Stimulated activated CD4-positive, alpha-beta T cell treated with anti-CD3 and anti-CD28 coated beads, TNF-alpha, amount 100 ng/mL, for 48 hours (primary cell): ENCODE measurements at places on chromosomes 3 and 15.

DNA sequence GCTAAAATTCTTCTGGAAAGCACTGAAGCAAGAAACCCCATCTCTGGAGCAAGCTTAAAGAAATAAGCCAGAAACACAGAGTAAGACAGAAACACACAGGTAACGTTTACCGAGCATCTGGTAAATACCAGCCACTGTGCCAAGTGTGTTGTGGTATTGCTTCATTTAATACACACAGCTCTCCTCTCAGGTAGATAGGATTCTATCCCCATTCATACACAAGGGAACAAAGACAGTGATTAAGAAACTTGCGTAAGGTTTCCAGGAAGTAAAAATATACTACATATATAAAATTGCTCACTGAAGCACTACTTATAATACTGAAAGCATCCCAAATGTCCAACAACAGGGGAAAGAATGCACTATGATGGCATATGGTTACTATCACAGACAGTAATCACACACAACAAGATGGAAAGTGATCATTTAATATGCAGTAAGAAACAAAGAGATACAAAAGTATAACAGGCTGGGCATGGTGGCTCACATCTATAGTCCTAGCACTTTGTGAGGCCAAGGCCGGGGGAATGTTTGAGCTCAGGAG lies 27.5 kb downstream of the TAMM41 start:
- DNase-seq = no peak

DNA sequence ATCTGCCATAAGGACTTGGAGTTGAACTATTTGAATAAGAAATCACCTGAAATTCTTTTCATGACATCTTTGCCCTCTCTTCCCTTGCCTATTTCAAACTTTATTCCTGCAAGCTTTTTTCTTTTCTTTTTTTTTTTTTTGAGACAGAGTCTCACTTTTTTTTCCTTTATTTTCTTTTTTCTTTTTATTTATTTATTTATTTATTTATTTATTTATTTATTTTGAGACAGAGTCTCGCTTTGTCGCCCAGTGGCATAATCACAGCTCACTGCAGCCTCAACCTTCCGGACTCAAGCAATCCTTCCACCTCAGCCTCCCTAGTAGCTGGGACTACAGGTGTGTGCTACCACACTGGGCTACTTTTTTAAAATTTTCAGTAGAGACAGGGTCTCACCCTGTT lies 369.3 kb upstream of the ATP11B start:
- DNase-seq = no peak

DNA sequence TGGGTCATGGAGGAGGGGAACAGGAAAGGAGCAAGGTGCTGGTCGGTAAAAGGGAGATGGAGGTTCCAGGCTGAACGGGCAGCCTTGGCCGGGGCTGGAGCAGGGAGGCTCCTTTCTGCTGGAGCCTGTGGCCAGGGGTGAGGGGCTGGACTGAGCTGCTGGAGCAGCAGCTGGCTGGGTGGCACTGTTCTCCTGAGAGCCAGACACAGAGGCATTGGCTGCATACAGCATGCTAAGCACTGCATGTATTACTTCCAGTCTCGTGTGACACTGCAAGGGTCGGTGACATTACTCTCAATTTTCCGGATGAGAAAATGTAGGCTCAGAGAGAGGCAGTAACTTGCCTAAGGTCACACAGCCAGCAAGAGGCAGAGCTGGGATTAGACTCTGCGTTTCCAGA lies 42.3 kb downstream of the RGMA start:
- no peak for DNase-seq

DNA sequence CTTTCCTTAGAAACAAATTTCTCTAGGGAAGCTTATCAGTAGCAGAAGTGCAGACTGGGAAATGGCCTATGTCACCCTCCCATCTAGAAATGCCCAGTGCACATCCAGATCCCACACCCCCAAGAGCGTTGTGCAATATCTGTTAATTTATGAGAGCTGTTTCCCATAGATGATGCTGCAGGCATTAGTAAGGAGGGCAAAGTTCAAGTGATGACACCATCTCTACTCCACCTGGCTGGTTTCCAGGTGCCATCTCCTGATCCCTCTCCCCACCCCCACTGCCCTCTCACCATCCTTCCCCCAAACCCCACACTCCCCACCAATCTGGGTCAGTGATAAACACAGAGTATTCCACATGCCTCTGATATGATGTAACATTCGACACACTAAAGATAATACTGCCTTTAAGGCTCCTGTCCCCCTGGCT lies 39.4 kb downstream of the AGTR1 start:
- no peak for DNase-seq

DNA sequence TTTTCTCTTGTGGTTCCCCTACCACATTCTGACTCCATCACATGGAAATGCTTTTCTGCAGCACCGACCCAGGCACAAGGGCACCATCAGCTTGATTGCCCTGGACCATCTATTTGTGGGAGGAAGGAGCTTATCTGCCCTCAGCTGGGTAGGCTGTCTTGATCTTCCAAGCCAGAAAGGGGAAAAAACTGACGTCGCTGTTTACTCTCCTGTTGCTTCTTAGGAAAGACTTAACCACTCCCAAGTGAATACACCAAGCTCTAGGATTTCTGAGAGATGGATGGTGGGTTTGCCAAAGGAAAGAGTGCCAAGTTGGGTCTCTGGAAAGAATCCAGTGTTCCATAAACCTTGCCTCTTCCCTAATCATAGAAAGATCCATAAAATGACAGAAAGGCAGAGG lies 4.0 kb downstream of the TNFAIP8L3 start:
- no peak for DNase-seq

DNA sequence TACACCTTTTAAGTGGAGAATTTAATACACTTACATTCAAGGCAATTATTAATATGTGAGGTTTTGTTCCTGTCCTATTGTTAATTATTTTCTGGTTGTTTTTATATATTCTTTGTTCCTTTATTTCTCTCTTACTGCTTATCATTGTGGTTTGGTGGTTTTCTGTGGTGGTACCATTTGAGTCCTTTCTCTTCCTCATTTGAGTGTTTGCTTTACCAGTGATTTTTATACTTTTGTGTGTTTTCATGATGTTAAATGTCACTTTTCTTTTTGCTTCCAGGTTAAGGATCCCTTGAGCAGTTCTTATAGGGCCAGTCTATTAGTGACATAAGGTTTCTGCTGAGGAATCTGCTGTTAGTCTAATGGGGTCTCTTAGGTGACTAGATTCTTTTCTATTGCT lies 116.5 kb downstream of the LRRK1 start:
- no peak for DNase-seq

DNA sequence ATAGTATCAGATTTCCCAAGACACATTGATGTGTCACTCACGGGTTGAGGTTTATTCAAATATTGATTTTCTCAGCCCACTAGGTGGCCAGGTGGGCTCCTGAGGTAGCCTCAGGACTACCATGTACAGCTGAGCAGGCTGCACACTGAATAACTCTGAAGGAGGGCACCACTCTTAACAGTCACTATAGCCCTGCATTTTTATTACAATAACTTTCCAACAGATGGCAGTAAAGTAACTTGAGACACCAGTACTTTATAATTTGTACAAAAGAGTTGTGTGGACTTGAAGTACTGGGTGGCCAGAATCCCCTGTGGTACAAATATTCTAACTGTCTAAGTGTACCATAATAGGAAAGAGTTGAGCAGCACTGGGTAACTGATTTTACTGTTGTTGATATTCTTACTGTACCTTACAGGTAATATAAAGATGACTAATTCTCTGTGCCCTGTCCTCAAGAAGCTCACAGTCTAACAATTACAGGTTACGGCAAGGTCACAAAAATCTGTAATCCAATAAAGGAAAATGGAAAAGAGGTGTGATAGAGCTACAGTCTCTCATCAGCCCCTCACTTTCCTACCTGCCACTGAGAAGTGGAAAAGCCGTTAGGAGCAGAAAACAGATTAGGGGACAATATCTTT lies 76.0 kb downstream of the ETFA start:
- no peak for DNase-seq

GRCh38 chr15:44195151-44195740 lies at the start of gene FRMD5:
Gene FRMD5 (minus strand): TSS chr15:44195271.
- peak; percentile 79 for DNase-seq

DNA sequence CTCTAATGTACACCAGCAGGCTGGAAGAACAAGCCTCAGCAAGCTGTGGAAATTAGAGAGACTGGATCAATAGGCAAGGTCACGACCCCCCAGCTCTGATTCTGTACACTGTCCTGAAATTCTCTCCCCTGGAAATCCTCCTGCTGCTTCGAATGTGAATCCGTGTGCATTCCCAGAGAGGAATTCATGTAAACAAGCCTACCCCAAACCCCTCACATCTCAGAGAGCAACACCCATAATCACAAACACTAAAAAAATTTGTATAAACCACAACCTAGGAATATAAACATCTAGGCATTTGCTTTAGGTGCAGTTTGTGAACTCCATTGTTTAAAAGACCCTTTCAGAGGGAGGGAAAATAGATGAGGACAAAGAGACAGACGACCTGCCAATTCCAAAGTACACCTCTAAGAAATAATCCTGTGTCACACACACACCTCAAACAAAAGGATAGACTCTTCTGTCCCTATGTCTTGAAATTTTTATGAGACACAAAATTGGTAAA lies 325.2 kb downstream of the WDR72 start:
- no peak for DNase-seq

- DNase-seq = no peak
These were observed 84.1 kb downstream of the PPCDC start for GRCh38 chr15:75107516-75107907.

GRCh38 chr15:90307661-90308060 lies 42.2 kb downstream of the NGRN start:
- DNase-seq = no peak

DNA sequence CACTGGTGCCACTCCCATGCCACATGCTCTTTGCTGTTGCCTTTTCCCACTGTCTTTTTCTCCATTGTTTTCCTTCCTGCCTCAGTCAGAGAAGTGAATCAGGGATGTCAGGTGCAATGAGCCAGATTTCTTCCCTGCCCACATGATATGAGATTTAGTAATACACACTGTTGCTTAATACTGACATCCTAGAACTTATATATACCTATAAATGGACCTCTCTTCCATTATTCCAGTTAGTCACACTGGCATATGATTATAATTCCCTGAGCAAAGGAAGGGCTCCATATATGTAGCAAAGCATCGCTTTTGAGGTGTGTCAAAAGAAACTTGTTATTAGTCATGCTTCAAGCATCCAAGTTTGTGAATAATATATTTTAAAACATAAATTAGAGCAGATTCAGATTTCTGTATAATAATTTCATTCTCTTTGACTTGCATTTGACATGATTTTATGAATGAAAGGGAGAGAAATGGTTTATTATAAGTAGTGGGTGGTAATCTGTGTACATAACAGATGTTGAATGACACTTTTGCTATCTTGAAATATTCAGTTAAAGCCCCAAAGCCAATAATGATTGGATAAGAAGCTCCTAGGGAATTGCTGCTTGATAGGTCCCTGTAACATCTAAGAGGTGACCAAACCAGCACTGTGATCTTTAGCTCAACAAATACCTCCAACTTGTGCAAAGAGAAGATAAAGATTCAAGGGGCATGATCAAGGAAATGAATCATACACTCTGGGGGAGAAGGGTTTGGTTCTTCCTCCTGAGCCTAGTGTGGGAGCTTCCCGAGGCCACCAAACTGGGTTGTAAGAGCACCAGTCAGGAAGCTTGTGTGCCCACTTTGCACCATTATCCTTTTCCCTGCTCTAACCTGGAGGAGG lies 48.6 kb downstream of the CHST2 start:
- DNase-seq = no peak

- DNase-seq = no peak
These were observed 2.9 kb downstream of the ALG1L2 start for GRCh38 chr3:130084436-130084980.

DNA sequence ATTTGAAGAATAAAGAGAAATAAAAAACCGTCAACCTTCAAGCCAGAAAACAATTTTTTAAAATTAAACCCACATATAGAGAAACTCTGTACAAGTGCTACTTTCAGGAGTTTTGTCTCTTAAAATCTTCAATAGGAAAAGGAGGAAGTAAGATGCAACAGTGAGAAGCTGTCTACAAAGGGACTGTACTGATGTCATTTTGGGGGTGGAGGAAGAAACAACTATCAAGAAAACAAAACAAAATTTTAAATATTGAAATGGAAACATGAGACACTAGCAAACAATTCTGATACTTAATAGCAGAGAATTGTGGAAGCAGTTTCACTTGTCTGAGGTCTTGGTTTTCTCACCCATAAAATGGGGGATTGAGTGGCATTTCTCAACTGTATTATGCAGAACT lies 84.4 kb downstream of the SLMAP start:
- no peak for DNase-seq

GRCh38 chr3:157046520-157046919 lies 113.4 kb downstream of the CCNL1 start:
- DNase-seq = no peak

DNA sequence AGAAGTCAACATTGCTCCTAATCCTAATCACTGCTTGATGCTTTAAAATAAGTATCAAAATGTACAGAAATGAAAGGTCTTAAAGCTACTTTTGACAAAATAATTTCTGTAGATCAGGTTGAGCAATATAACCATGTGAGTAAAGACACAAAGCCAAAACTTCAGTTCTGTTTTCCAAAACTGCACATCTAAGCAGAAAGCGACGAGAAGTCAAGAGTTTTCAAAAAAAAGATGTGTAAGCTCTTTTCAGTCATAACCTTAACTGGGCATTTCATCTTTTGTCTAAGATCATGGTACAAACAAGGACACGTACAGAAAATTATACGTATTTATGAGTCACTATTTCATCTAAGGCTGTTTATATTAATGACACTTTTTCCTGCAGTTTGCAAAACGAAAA lies 608.8 kb downstream of the FOXP1 start:
- no peak for DNase-seq

- no peak for DNase-seq
These were observed 382.4 kb downstream of the SHQ1 start for GRCh38 chr3:72465853-72466252.

GRCh38 chr3:55090746-55091145 lies 162.9 kb upstream of the LRTM1 start:
- DNase-seq = no peak

DNA sequence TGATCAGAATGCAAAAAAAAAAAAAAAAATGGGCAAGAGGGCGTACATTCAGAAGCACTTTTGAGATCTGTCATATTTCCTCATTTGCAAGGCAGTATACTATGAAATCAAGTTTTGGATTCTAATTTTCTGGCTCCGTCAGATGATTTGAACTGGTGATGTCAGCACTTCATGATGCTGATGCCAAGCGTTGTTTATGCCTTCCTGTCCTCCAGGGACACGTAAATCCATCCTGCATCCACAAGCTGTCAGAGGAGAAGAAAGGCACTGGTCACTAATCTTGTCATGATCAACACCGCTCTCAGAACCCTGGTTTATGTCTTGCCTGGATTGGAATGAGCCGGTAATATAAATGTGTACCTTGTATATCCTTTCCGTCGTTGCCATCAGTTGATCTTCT lies 152.1 kb upstream of the EPHA3 start:
- no peak for DNase-seq

GRCh38 chr3:138375447-138375846 lies 27.1 kb downstream of the MRAS start:
- DNase-seq = no peak
